Cortex of kidney (tissue), 1 donor: ENCODE measurements at places on chromosomes 2 and 18.

DNA sequence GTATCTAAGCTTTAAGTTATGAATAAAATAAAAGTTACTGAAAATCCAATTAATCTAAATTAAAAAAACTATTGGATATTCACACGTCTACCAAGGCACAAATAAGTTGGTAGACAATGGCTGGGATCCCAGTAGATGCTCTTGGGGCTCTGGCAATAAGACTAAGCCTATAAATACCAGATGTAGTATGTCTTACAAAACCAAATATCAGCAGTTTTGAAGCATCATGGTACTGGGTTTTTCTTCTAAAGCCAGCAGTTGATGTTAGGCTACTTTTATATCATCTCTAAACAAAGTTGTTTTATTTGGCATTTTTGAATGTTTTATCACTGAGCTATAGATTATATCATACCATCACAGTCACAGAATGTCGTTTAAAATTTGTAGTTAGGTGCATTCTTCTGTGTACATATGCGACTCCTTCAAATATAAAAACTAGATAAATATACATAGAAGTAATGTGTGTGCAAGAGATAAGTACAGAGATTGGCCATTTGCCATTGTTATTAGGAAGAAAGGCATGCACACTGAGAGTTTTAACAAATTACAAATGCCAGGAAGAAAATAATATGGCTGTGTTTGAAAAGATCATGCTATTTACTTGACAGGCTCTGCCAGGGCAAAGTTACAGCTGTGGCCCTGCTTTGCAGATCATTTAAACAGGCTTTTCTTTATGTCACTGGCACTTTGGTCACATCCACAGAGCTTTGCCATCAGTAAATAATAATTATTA is 21.6 kb upstream of the TMEM17 start:
- no peak for DNase-seq

GRCh38 chr2:190121971-190122370 is 59.4 kb upstream of the MSTN start:
- no peak for DNase-seq

DNA sequence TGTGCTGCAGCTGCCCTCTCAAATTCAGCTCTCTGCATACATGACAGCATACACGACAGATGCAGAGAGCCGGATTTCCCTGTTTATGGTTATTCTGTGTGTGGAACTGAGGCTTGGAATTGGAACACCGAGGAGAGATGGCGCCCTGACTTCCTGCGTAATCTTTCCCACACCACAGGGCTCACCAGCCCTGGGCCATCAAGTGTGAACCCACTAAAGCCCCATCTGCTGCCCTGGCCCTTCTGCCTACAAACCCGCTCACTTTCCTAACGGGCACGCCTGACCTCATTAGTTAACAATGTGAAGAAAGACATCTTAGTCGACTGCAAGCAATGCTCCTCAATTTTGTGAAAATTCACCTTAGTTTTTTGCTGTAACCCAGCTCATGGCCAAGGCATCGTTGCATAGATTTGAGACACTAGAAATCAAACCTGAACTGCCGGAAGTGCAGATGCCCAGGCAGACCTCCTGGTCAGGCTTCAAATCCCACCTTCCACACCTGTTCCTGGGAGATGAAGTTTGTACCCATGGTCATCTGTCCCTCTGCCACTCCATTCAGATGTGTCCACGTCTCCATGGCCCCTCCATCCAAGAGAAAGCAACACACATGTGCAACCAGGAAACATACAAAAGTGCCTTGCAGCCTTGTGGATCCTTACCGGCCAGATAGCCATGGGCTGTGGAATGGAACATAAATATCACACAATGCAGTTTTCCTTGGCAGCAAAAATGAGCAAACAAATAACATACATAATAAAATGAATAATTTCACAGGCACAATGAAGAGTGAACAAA is 5.0 kb upstream of the CIDEA start:
- DNase-seq = no peak

DNA sequence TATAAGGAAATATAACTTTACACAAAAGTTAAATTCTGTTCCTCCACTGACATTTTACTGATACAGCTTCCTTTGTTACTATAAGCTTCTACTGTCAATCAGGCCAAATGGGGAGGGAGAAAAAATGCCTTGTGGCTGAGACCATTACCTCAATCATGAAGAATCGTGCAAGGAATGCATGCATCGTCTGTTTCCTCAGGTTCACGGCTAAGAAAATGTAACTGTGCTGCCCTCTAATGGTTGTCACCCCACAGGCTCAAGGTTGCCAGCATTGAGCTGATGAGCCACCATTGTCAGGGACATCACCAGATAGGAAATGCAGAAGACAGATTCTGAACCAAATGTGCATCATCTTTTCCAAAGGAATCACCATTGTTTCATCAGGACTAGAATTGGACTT is 426.9 kb downstream of the CDH2 start:
- DNase-seq = no peak

GRCh38 chr18:9552616-9553015 is 61.7 kb downstream of the PPP4R1 start:
- no peak for DNase-seq

GRCh38 chr2:133255360-133255759 is 312.9 kb downstream of the NCKAP5 start:
- no peak for DNase-seq

- DNase-seq = no peak
Measured at GRCh38 chr2:116094196-116094595, 1651.8 kb downstream of the DPP10 start.

GRCh38 chr2:23037596-23037995 is 347.4 kb upstream of the KLHL29 start:
- no peak for DNase-seq

DNA sequence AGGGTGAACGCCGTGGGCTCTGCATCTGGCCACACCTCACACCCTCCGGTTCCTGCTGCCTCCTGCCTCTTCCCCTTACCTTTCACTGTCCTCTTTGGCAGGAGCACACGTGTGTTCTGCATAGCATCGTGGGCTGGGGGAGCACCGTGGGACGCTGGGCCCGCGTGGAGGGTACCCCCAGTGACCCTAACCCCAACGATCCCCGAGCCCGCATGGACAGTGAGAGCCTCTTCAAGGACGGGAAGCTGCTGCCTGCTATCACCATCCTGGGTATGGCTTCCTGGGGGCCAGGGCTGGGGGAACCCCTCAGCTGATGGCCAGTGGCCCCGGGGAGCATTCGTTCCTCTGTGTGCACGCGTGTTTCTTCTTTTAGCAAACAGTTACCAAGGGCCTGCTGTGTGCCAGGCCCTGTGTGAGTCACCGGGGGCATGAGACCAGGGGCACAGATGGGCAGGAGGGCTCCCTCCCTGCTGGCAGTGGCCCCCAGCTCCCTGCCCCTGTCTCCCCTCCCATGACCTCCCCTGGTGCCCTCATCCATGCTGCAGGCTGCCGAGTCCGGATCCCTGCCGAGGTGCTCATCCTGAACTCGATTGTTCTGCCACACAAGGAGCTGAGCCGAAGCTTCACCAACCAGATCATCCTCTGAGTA is 7.6 kb downstream of the GMPPA start:
- DNase-seq = no peak

GRCh38 chr2:119218478-119219064 is 5.1 kb upstream of the STEAP3 start:
- DNase-seq = no peak
